ENCODE measurements at places on chromosomes 1 and 21.

DNA sequence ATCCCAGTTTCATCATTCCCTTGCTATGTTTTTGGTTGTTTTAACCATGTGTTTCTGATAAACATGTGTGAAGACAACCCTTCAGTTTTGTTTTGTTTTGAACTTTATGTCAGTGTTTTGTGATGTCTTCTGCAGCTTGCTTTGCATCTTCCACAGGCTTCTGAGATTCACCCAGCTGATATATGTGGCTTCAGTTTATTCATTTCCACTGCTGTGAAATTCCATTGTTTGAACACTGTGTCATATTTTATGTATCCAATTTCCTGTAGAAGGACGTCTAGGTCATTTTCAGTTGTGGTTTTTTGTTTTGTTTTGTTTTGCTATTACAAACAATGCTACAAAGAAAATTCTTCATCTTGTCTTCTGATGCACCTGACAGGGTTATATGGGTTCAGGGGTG is 27.2 kb upstream of the SLC26A9 start:
- no peak for DNase-seq

GRCh38 chr1:84020151-84020550 is 21.2 kb upstream of the TTLL7 start:
- DNase-seq = no peak

- no peak for DNase-seq
These were observed 49.2 kb downstream of the UBR4 start for GRCh38 chr1:19160831-19161230.

DNA sequence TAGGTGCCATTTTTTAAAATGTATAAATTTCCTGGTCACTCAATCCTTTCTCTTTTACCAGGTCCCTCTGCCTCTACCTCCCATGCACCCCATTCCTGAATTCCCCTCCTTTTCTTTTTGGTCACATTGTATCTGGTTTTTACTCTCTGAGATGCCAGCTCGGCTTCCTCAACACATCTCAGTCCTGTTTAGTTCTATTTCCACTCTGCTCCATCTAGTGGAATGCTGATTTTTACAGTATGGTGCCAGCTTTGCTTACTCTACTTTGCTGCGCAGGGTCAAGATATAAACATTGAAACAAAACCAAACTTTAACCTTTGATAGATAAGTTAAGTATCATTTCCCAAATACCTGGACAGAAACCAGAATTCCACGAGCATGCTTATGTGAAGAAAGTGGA is 96.0 kb downstream of the ESRRG start:
- DNase-seq = no peak

GRCh38 chr1:221557013-221557412 is 184.9 kb downstream of the DUSP10 start:
- no peak for DNase-seq

DNA sequence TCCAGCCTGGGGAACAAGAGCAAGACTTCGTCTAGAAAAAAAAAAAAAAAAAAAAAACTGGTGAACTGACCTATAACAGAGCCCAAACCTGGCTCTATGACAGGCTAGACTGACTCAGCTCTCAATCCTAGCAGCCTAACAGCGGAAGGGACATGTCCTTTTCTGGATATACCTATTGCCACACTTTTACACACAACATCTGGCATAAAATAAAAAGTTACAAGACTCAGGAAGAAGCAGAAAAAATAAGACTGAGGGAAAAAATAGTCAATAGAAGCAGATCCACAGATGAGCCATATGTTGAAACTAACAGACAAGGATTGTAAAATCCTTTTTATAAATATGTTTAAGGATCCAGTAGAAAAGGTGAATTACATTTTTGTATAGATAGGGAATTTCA is 57.5 kb upstream of the IPO9 start:
- no peak for DNase-seq

DNA sequence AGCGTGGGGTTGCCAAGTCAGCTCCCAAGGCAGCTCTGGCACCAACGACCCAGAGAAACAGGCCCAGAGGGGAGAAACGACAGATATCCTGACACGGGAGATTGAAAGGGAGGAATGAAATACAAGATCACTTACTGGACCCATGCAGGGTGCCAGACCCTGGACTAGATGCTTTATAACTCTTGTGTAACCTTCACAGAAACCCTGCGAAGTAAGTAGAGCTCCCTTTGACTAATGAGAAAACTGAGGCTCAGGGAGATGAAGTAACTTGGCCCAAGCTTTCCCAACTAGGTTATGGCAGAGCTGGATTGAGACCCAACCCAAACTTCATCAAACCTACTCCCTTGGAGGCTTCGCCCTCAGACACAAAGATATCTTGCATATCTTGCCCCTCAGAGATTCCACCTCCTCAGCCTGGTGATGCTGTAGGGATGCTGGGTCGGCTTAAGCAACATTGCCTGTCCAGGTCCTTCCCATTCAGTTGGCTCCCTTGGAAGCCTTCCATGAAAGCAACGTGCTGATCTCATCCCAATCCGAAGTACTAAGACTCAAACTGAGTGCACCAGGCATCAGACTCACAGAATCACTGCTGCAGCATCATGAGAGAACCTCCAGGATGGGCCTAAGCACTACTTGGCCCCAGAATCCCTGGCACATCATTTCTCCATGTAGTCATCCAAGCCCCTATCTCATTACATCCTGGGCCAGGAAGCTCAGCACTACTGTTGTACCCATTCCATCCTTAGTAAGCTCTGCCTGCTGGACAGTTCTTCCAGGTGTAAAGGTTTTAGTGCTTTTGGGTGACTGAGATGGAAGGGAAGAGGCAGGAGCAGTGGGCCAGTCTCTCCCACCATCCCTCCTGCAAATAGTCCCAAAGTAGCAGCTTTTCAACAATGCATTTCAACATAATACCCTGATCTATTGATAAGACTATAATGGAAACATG is 1.1 kb upstream of the IGSF9 start:
- no peak for DNase-seq

GRCh38 chr1:61210435-61211154 is 128.2 kb downstream of the NFIA start:
- DNase-seq = no peak

DNA sequence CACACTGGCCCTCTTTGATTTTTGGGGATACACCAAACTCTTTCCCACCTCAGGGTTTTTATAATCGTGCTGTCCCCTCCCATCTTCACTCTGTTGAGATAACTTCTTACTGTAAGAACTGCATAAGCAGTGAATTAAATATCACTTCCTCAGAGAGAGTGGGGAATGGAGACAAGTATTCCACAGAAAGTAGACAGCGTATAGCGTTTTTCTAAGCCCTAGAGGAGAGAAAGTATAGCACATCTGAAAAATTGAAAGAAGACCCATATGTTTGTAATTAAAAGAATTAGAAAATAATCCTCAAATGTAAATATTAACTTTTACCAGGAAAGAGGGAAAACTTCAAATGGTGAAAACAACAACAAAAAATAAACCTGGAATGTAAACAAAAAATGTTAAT is 67.3 kb downstream of the GPR161 start:
- DNase-seq = no peak

- no peak for DNase-seq
These were observed 59.0 kb upstream of the MACF1 start for GRCh38 chr1:39145331-39145965.

DNA sequence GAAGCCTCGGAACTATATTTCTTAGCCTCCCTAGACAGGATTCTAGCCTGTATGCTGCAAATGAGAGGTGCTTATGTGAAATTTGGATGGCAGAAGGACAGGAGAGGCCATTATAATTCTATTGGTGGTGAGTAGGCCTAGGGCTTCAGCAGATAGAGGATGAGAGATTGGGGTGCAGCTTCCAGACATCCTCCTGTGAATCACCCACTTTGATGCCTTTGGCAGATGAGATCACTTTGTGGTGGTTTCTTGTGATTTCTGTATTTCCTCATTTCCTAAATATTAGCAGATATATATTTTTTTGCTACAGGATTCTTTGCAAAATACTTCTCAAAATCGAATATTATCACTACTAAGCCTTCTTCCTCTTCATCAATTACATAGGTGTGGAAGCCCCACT is 37.3 kb downstream of the MFSD2A start:
- no peak for DNase-seq

- no peak for DNase-seq
These were observed 6.8 kb upstream of the HAX1 start for GRCh38 chr1:154265586-154265985.

DNA sequence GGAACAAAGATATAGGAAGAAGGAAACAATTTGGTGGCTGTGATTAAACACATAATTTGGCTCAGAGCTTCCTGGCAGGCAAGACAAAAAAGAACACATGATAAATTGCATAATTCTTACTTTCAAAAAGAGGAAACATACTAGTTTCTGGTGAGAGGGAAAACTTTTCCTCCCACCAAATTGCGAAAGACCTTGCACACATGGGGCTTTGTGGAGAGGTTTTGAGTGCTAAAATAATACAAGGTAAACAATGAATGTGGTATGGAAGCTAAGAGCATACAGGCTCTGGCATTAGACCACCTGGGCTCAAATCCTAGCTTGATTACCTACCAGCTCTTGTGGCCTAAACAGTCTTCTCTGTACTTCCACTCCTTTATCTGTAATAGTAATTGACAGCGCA is 140.2 kb upstream of the HOOK1 start:
- DNase-seq = no peak

All from hematopoietic multipotent progenitor cell (in vitro differentiated cells).